ENCODE measurements at places on chromosomes 7 and 10. TPM values are rescaled to one million over a fixed set of nuclear protein-coding genes. Genes with fewer than 3 reads are reported as not detected.

CCDC3 gene
- 0.93 TPM for total RNA-seq

PTPRZ1 gene
- not detected for total RNA-seq

LMOD2 gene
- not detected for total RNA-seq

GIMAP2 gene
- total RNA-seq: 0.09 TPM

CPN1 gene
- 0.29 TPM for total RNA-seq

AKR1C1 gene
- total RNA-seq: 601 TPM

CCDC136 gene
- 2.2 TPM for total RNA-seq

PPP3CB gene
- 17.5 TPM for total RNA-seq

BEND7 gene
- 10.6 TPM for total RNA-seq

KLLN gene
- total RNA-seq: 0.59 TPM

THSD7A gene
- 2.4 TPM for total RNA-seq

OR2A42 gene
- not detected for total RNA-seq

CD36 gene
- total RNA-seq: not detected

ARHGEF5 gene
- 2.5 TPM for total RNA-seq

GALNT11 gene
- 21.3 TPM for total RNA-seq

NXPH1 gene
- not detected for total RNA-seq

PTER gene
- 16.1 TPM for total RNA-seq

ADAP1 gene
- 4.0 TPM for total RNA-seq

INSYN2A gene
- 1.5 TPM for total RNA-seq

MKI67 gene
- 57.6 TPM for total RNA-seq

All from A549 treated with Hydrocortisone at 1 μM for 4 hours (cell line).